ENCODE measurements at places on chromosomes 11 and 22.

GRCh38 chr11:128616161-128616560, 28.8 kb upstream of the ETS1 start:
- no peak for DNase-seq

- DNase-seq: peak; percentile 73
Observed at GRCh38 chr11:45259592-45259991, 26.5 kb downstream of the SYT13 start.

DNA sequence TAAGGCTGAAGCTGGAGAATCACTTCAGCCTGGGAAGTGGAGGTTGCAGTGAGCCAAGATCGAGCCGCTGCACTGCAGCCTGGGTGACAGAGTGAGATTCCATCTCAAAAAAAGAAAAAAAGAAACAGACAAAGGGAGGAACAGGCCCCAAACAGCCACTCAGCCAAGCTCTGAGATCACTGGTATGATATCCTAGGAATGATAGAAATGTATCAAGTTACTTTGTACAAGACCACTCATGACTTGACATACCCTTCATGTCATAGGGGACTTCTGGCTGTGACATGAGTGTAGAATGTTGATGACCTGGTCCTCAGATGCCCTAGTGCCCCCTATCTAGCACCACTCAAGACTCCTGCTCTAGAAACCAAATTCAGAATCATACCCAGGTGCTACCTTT, 216.5 kb downstream of the NAV2 start:
- no peak for DNase-seq

GRCh38 chr11:1632053-1632714, 2.6 kb downstream of the KRTAP5-5 start:
- peak; percentile 35 for DNase-seq

DNA sequence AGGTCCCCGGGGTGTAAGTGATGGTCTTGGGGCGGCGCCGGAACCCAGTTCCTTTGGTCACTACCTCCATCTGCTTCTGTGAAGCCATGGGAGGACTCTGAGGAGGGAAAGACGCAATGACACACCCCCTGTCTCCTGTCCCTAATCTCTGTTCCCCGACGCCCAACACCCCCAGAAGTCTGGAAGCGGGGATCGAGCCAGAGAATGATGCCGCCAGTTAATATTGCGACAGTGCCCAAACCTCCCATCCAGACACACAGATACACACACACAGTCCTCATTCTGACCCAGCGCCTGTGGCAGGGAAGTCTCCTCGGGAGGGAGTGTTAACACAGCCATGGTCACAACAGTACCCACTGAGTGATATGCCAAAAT, 352 bp downstream of the C22orf23 start:
- DNase-seq: peak; percentile 58

- DNase-seq: no peak
Observed at GRCh38 chr11:96228910-96229309, 114.1 kb downstream of the MAML2 start.

DNA sequence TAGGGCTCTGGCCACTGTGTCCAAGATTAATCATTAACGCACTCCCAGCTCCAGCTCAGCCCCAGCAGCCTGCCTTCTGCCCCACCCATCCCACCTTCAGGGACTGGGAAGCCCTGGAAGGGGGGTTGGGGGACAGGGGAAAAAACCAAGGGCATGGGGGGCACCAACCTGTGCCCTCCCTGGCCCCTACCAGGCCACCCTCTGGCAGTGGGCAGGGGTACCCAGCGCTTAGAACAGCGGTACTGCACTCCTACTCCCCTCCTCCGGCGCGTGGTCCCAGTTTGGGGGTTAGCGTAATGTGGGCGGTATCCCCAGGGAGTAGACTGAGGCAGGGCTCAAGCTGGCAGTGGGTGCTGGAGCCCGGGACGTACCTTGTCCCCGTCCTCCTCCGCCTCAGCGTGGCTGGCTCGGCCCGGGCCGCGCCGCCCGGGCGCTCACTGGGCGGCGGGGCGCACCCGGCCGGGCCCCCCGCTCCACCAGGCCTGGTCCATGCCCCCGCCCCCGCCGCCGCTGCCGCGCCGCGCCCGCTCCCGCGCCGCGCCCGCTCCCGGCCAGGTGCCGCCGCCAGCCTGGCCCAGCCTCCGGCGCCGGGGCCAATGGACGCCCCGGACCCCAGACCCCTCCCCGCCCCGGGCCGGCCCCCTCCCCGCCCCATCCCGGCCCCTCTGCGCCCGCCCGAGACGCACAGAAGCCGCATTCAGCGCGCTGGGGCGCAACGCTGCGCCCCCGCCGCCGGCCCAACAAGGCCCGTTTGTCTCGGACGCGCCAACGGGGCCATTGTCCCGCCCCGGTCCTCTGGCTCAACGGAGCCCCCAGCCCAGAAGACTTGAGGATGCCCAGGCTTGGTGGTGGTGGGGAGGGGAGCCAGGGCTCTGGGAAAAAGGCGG, at the start of gene GAL3ST1:
GAL3ST1 (minus strand) TSS at position 571 of the 887 bp plus-strand sequence. CDS start 17,273 bp downstream, outside the sequence.
- DNase-seq: peak; percentile 68

GRCh38 chr11:119846374-119846773, 117.4 kb upstream of the NECTIN1 start:
- DNase-seq: no peak

DNA sequence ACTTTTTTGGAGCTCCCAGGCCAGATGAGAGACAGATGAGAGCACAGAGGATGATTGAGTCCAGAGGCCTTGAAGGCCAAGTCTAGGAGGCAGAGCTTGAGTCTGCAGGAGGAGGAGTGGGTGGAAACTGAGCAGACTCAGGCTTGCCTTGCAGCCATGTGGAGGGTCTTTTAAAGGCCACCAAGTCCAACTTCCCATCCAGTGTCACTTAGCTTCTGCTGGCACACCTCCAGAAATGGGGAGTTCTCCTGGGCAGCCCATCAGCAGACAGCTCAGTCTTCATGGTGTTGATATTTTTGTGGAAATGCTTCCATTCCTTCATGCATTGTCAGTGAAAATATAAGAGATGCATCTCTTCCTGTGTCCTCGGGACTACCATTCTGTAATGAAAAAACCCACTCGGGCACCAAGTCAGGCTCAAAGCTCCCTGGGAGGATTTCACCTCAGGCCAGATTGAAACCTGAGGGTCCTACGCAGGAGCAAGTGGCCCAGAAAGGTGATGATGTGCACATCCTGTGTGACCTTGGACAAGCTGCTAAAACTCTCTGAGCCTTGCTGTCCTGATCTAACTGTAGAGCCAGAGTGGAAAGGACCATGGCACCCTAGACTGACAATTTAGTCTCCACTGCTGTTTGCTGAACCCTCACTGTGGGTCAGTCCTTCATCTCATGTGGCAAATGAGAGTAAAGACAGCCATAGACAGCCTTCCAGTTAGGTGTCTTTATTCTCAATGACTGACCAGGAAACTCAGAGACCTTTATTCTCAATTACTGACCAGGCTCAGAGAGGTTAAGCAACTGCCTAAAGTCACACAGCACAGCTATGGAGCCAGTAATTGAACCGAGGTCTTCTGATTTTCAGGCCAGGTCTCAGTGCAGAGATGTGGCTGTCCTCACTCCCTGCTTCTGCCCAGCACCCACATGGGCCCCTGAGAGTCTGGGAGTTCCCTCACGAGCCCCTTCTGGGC, 2.9 kb upstream of the LRRC32 start:
- peak; percentile 44 for DNase-seq

GRCh38 chr11:66907751-66908630, 50.2 kb downstream of the PC start:
- DNase-seq: no peak

- DNase-seq: no peak
Observed at GRCh38 chr11:14181121-14181520, 177.9 kb downstream of the RRAS2 start.

DNA sequence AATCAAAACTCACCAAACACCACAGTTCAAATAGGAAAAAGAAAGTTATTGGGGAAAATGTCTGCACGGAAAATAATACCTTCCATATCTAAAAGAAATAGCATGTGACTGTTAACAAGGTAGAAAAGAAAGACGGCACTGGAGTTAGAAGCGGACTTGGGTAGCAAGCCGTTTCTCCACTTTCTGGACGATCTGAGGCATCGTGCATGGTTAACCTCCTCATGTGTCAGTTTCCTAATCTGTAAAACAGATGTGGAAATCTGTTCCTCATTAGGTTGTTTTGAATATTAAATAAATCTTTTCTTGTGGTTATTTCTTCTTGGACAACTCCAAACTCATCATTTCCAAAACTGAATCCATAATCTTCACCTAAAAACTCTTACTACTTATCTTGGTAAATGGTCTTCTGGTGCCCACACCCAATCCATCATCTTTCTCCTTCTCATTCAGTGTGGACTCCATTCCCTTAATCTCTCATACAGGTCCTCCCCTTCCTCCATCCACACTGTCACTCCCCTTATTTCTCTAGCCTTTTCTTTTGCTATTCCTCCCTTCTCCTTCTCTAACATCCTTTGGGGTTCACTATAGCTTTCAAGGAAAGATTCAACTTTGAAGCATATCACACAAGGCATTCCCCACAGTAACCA, 53.5 kb downstream of the VSIG10L2 start:
- DNase-seq: no peak

- peak; percentile 24 for DNase-seq
Observed at GRCh38 chr22:43126501-43127165, 16.1 kb downstream of the BIK start.

All from DMS53 (cell line).